HAP-1 (cell line): ENCODE measurements at places on chromosomes 1 and 21.

DNA sequence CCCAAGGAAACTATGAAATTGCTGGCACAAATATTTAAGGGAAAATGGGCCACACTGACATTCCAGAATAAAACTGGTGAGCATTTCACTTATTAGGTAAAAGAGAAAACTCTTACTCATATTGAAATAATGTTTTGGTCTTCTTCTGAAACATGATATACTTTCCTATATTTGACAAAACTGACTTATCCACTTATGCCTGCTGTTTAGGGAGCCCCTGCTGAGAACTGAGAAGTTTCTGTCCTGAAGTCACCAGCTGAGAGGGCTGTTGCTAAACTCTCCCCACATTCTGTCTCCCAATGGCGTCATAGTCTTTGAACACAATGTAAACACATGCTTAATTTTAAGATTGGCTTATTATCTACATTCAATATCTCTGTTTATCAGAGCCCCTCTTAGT, 46.8 kb upstream of the ZC3H11B start:
- DNase-seq: no peak

GRCh38 chr1:216721863-216722262, 1.4 kb downstream of the ESRRG start:
- peak; percentile 32 for DNase-seq

DNA sequence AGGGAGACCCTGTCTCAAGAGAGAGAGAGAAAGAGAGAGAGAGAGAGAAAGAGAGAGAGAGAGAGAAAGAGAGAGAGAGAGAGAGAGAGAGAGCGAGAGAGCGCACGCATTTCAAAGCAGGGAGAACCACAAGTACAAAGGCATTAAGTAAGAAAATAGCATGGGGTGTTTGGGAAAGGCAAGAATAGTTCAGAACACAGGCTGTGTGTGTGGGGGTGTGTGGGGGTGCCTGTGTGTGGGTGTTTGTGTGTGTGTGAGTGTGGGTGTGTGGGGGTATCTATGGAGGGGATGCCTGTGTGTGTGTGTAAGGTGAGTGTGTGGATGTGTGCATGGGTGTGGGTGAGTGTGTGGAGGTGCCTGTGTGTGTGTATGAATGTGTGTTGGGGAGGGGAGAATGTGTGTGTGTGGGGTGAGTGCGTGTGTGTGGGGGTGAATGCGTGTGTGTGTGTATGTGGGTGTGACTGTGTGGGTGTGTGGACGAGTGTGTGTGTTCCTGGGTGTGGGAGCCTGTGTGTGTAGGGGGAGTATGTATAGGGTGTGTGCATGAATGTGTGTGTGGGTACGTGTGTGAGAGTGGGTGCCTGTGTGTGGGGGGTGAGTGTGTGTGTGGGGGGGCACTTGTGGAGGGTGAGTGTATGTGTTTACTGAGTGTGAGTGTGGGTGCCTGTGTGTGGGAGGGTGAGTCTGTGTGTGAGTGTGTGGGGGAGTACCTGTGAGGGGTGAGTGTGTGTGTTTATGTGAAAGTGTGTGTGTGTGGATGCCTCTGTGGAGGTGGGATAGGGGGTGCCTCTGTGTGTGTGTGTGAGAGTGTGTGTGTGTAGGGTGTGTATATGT, 19.1 kb upstream of the HDAC1 start:
- no peak for DNase-seq

GRCh38 chr1:6101826-6102531, 56.3 kb downstream of the KCNAB2 start:
- no peak for DNase-seq

DNA sequence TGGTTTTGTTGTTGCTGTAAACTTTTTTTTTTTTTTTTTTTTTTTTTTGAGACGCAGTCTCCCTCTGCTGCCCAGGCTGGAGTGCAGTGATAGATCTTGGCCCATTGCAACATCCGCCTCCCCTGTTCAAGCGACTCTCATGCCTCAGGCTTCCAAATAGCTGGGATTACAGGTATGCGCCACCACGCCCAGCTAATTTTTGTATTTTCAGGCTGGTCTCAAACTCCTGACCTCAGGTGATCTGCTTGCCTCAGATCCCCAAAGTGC, 78.9 kb upstream of the SLC45A1 start:
- no peak for DNase-seq

GRCh38 chr1:1117469-1117831, 1.6 kb upstream of the C1orf159 start:
- no peak for DNase-seq

GRCh38 chr1:108704496-108704895, 8.2 kb upstream of the FNDC7 start:
- DNase-seq: no peak

- DNase-seq: no peak
Measured at GRCh38 chr1:183769956-183770815, 34.7 kb upstream of the RGL1 start.
